H1 (cell line): ENCODE measurements at places on chromosomes 5 and 9.
A peak's percentile ranks its signal among the peaks of the same experiment; 100 is the strongest.

GRCh38 chr5:1331861-1332405, 13.0 kb downstream of the CLPTM1L start:
- no peak for DNase-seq

GRCh38 chr9:14103115-14103514, 210.8 kb downstream of the NFIB start:
- DNase-seq: no peak

GRCh38 chr5:135609981-135610380, 31.2 kb upstream of the CXCL14 start:
- DNase-seq: no peak

DNA sequence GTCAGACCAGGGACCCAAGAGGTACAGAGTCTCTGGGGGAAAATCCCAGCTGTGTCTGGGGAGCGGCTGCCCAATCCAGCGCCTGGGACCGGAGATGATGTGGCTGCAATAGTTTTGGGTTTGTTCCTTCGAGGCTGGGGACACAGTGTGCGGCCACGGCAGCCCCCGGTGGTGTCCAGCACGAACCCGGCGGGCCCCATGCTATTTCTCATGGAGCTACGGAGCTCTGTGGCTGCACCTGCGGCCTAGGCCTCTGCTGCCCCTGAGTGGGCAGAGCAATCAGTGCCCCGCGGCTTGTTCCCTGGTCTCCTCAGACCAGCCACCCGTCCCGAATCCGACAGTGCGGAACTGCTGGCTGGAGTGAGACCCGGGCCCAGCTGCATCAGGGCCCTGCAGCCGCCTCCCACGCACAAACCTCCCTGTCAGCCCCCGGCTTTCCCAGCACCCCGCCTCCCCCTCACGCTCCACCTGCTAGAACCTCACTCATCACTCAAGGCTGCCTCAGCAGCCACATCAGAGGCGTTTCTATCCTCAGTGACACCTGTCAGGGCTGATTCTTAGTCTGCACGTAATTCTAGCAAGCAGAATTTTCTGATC, 29.0 kb downstream of the SARDH start:
- DNase-seq: no peak

DNA sequence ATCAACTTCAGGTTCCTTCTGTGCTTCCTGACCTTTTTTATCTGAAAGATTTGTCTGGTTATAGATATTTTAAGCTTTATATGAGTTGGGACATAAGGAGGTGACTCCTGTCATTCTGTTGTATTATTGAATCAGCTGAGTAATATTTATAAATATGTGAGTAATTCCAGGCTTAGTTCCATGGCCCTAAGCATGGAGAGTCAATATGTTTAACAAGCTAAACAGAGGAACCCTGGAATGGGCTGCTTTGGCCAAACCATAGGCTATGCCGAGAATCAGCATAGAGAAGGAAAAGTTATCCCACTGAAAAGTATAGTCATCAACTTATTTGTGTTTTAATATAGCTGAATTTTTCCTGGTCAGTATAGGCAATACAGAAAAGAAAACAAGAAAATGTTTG, 7.2 kb upstream of the EIF4EBP3 start:
- DNase-seq: no peak

DNA sequence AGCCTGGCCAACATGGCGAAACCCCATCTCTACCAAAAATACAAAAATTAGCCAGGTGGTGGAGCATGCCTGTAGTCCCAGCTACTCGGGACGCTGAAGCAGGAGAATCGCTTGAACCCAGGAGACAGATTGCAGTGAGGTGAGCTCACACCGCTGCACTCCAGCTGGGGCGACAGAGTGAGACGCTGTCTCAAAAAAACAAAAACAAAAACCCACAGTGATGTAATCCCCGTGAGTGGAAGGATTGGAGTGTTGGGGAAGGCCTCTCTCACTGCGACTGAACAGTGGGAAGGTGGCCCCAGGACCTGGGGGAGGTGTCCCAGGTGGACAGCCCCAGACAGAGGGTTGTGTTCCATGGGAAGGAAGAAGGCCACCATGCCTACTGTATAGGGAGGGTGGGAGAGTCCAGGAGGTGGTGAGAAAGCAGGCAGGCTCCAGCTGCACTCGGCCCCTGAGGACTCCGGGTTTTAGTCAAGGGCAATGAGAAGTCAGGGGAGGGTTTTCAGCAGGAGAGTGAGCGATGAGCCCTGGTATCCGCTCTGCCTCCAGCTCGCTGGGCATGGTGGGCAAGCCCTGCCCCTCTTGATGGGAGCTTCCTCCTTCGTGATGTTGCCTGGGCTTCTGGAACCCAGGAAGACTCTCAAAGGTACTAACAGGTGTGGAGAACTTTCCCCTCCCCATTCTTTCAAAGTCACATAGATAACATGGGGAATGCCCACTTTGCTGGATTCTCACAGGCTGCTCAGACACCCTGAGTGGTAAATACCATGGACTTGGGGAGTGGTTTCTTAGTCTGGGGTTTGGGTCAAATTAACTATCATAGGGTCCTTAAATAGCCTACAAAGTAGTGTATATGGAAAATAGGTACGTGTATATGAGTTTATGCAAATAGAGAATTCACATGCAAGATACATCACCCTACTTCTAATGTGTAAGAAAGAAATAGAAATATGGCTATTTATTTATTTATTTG, 74.7 kb downstream of the PPARGC1B start:
- no peak for DNase-seq

DNA sequence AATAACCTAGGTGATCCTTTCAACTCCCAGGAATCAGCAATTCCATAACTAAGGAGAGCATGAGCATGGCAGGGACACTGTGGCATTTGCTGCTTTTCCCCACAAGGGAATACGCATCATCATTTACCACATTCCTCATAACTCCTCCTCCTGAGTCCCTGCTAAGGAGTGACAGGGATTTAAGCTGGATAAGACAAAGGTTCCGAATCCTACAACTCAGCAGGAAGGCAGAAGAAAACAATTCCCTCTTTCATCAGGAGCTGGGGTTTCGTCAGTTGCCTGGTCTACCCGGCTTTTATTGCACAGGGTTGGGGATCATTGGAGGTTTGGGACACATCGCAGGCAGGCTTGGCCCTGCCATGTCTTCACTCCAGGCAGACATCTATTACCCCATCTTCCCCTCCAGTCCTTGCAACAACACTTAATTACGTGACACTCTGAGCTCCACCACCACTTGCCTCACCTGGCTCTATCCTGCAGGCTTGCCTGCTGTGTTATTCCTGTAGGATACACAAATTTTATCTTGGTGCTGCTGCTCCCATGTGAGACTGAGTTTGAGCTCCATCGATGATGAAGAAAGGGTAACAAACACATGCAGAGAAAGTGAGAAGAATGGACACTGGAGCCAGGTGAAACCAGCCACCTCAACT, 563.0 kb upstream of the KLF4 start:
- DNase-seq: no peak

DNA sequence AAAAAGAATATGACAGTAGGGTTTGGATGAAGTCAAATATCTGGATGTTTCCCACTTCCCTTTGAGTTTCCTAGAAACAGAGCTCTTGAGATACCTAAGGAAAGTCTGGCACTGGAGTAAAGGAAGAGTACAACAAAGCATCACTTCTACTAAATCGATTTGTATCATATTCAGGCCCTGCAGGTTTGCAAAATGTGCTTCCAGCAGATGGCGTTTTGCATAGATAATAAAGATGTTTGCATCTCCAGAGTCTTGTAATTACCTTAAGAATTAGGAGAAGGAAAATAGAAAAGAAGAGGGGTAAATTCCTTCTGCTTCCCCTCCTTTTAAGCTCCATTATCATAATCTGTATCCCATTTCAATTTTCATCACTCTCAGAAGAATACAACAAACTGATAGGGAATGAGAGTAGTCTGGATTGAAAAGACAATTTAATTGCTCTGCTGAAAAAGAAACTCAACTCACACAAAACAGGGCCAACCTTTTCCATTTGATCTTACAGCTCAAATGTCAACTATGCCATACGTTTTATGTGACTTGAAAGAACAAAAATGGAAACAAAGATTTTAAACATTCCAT, 380.4 kb downstream of the PTPRD start:
- DNase-seq: no peak

GRCh38 chr5:143657647-143658285, 154.2 kb upstream of the HMHB1 start:
- no peak for DNase-seq

DNA sequence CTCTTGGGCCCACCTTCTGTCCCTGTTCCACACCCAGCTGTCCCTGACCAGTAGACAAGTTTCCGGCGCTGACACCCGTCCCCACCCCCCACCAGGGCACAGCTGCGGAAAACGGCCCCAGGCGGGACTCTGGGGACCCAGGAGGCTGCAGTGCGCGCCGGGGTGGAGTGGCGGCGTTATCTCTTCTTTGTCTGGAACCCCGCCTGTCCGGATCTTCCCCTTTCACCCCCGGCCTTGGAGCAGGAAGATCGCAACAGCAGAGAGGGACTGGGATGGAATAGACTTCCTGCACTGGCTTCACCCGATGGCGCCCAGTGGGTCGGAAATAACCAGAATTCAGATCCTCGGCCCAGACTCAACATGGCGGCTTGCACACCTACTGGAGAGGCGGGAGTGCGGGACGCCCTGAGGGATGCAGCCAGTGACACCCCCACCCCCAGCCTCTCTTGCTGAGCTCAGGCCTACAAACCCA, 4.7 kb downstream of the PAX5 start:
- DNase-seq: peak; percentile 61

- no peak for DNase-seq
Measured at GRCh38 chr5:58629271-58630159, 46.6 kb downstream of the RAB3C start.

DNA sequence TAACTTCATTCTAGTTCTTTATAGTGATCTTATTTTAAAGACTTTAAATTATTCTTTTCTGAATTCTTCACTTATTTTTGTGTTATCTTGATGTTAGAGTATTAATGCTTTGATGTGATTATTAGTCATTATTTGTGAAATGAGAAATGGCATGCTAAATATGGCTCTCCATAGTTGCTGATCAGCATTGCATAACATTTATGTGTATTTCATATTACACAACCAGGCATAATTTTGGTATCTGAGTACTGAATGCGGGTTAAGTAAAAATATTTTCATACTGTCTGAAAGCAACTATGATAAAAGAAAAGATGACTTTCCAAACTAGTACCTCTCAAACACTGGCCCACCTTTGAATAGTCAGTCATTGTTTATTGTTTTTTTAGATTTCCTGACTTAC, 41.1 kb upstream of the CCNH start:
- DNase-seq: no peak

DNA sequence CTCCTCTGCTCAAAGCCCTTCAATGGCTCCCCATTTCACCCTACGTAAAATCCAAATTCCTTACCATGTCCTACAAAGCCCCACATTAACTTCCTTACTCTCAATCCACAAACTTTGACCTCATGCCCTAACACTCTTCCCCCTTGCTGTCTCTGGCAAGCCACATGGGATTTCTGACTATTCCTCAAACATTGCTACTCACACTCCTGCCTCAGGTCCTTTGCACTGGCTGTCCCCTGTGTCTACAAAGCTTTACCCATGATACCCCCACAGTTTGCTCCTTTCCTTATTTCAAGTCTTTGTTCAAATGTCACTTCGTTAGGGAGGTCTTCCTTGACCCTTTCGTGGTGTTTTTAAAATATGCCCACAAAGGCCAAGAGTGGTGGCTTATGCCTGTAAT, 40.4 kb upstream of the MATR3 start:
- no peak for DNase-seq

GRCh38 chr9:71685394-71685793, 82.9 kb downstream of the CEMIP2 start:
- DNase-seq: no peak

- DNase-seq: no peak
Measured at GRCh38 chr5:8865266-8865665, 680.6 kb downstream of the SEMA5A start.

- no peak for DNase-seq
Measured at GRCh38 chr9:127341152-127341551, 55.8 kb upstream of the SLC2A8 start.

GRCh38 chr9:96100385-96101300, 201.3 kb downstream of the HSD17B3 start:
- DNase-seq: no peak

DNA sequence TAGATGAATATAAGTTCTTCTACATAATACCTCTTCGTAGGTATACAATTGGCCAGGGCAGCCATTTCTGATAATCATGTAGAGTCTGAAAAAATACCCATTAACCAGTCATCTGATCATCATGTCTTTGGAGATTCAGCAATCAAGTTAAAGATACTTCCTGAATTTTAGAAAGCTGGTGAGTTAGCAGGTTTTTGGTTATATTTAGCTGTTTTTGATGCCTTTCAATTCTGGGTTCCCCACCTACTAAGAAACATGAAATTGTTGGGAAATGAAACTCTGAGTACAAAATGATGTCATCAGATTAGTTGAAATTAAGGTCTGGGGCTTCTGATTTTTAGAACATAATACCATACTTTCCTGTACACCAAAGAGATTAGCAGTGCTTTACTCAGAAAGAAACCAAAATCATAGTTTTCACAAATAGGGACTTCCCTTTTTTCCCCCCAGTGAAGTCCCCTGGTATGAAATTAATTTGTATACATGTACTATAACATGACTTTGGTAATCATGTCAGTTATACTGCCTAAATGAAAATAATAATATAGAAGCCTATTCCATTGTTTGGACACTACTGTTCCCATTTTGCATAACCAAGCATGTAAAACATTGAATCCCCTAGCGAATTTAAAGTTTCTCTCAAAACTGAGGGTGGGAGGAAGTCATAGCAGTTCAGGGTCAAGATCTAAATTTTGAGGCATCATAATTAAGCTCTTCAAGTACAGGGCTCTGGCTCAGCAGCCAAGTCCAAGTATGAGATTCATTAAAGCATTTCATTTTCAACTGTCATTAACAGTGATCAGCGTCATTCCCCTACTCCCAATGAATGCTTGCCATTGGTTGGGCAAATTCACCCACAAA, 17.9 kb downstream of the PRLR start:
- DNase-seq: no peak

GRCh38 chr9:35548571-35548970, 56.5 kb upstream of the TESK1 start:
- DNase-seq: no peak

DNA sequence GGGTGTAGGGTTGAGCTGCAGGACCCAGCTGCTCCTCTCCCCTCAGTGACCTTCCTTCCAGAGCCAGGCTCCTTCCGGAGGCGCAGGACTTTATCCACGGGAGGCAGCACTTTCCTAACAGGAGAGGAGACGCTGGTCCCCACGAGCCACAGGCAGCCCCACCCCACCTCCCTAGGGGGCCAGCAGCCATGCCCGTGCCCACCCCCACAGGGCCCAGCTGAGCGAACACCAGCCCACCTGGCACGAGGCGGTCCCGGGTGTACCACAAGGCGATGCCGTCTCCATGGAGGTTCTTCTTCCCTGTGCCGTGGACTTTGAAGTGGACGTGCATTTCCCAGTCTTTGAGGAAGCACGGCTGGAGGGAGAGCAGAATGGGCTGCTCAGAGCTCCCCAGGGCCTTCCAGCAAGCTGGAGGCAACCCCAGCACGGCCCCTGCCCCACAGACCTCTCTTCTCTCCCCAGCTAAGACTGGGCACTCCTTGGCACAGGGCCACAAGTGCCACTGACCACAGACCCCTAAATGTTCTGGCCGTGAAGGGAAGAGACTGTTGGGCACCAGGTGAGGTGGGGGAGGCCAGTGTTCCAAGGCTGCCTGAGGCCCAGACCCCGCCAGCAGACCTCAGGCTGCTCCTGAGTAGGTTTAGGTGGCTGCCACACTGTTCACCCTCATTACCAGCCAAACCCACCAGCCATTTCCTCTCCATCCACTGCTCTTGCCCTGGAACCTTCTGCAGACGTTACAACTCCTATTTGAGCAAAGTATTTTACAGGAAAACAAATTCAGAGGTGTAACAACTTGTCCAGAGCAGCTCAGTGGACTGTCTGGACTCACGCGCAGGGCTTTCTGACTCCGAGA, 13.0 kb downstream of the LMAN2 start:
- DNase-seq: no peak

- no peak for DNase-seq
Measured at GRCh38 chr5:131406975-131407638, 143.3 kb downstream of the CDC42SE2 start.
